NAMALWA (cell line): ENCODE measurements at places on chromosomes 3 and 15.

GRCh38 chr15:69265347-69265955 is 33.3 kb upstream of the PAQR5 start:
- peak; percentile 54 for DNase-seq

- DNase-seq = no peak
Observed at GRCh38 chr3:135349254-135349948, 554.3 kb downstream of the EPHB1 start.

DNA sequence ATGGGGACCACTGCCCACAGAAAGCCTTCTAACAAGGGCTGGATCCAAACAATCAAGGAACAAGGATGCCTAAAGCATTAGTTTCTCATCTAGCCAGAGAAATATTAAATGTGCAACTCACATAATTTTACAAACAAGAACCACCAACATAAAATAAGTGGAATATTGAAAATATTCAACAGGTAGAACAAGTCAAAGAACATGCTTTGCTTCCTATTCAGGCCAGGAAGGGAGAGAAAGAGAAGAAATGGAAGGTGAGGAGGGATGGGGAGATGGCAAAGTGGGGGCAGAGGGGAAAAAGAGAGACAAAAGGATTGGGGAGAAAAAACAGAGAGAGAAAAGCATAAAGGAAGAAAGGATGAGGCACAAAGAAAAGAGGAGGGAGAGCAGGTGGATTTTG is 63.1 kb downstream of the SLC12A8 start:
- no peak for DNase-seq

DNA sequence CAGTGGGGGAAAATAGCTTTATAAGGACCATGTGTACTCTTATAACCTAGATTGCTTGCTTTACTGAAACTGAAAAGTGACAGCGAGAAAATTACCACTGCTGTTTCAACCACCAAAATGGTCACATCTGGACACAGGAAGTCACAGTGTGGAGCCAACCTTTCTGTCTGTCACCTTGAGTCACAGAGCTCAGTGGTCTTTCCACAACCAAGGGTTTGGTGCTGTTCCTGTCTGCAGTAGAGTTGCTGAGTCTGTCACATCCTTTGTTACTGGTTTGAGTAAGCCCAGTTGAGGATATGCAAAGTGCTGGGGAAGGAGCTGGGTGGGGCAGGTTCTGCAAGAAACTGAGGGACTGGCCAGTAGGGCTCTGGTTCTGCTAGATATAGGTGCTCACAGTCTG is 139.1 kb upstream of the EIF1B start:
- no peak for DNase-seq

DNA sequence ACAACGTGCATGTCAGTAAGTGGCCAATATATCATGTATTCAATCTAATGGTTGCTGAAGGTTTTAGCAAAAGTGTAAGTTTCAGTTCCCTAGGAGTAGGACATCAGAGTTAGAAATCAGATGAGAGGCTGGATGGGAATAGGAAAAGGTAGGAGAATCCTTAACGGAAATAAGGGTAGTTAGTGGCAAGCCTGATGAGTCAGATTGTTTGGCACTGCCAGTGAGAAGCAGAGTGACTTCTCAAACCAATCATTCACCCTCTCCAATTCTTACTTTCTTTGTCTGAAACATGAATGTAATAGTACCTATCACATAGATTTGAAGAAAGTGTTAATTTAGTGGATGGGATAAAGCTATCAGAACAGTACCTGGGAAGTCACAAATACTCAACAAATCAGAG is 894.0 kb downstream of the NTRK3 start:
- DNase-seq = no peak

DNA sequence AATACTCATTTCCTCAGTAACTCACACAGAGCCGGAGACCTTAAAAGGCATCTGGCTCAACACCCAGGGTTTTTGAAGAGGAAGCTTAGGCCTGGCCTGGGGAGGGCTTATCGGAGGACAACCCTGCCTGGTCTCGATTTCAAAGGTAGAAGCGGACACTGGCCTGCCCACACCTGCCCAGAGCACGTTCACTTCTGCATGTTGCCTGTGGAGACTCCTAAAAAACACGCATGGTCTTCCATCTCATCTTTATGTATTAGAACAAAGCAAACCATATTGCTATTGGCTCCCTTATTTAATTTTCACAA is 55.5 kb upstream of the FURIN start:
- DNase-seq = no peak

- DNase-seq = peak; percentile 65
Observed at GRCh38 chr3:32733631-32734229, 48.7 kb downstream of the CNOT10 start.

DNA sequence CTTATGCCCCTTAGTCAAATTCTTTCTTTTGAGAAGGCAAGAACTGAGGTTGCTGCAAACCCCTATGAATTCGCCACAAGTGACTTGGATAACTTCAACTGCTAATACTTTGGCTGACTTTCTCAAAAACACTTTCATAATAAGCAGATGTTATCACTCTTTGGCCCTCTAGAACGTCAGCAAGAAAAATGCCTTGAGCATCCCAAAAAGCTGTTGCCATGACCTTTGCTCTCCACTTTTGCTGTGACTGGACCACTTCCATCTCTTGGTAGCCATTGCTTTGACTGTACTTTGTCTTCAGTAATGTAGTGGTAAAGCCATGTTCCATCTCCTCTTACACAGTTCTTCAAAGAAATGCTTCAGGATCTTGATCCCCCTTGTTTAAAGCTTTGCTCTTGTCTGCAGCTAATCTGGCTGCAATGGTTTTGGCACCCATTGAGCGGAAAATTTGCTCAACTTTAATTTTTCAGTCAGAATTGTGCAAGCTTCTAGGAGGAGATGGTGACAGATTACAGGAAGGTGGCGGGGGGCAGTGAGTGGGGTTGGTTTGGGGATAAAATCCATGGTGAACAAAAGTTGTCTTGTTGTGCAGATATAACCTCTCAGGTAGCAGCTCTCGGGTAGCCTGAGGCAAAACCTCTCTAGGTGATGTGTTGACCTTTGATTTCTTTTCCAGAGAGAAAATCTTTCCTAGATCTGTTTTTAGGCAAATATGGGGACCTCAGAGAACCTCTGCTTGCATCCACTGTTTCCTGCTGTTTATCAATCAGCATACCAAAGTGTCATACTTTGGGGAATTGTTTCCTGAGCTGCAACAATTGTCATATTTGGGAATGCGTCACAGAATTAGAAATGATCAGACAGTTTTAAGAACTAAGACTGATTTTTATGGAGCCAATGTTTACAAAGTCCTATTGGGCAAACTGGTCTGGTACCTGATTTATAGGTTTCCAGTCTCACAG is 83.6 kb downstream of the CCR1 start:
- DNase-seq = no peak

- DNase-seq = no peak
Observed at GRCh38 chr15:51861557-51862359, 32.3 kb downstream of the TMOD3 start.

DNA sequence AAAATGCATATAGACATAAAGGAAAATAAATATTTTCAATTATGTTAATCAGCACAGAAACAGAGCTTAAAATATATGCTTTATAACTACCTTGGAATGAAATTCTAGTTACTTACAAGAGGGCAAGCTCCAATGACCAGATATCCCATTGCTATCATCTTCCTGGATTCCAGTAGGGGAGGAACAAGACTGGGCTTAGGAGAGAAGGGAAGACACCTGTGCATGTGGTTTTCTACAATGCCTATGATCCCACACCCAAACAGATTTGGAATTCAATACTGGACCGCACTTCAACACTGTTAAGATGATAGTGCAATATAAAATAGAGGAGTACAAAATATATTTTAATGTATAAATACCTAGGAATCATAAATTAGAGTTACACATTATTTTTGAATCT is 79.6 kb downstream of the ARPP21 start:
- DNase-seq = no peak

DNA sequence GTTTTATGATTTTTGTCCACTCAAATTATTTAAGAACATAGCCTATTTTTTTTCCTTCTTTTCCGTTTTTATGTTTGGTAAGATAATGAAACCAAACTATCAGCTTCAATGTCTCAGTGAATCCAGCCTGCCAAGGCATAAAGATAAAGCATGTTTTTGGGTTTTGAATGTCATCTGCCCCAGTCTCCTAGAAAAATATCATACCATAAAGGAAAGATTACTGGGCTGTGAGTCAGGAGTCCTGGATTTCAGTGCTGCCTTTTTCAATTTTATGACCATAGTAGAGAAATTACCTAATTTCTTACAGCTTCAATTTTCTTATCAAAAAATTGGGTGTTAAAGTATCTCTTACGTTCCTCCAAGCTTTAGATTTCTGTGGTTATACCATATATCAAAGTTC is 87.5 kb downstream of the GAP43 start:
- no peak for DNase-seq

DNA sequence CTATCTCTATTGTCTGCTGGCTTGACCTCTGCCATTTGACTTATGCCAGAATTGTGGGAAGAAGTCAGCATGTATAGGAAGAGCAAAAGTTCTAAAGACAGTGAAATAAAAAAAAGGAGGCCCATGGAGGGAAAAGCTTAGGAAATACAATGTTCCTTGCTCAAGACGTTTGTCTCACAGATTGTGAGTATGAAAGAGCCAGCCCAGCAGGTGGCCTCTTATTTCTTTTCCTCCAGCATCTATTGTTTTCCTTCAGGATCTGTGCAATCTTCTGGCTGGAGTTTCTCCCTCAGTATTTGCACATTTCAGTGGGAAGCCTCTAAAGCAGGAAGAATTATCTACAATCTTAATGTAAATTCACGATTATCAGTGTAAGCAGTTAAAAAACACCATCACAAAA is 43.7 kb downstream of the ZDHHC3 start:
- no peak for DNase-seq

- no peak for DNase-seq
Observed at GRCh38 chr3:147409143-147410115, at the start of gene ZIC1. Gene ZIC1 (plus strand): TSS chr3:147409365. CDS start chr3:147410113, 748 bp downstream.

DNA sequence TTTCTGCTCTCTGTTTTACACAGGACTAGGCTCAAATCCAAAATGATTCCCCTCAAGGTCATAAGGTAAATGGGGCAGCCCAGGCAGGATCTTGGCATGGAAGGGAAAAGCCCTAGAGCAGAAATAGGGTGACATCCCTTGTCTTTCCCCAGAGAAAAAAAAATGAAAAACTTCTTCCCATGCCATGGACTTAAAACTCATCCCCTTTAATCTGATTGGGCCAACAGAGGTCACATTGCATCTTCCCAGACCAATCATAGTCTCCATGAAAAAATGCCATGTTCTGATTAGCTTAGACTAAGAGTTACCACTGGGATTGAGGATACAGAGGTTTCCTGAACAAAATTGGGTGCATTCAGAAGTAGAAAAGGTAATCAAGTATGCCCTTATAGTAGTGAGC is 241.3 kb upstream of the LRTM1 start:
- DNase-seq = no peak

DNA sequence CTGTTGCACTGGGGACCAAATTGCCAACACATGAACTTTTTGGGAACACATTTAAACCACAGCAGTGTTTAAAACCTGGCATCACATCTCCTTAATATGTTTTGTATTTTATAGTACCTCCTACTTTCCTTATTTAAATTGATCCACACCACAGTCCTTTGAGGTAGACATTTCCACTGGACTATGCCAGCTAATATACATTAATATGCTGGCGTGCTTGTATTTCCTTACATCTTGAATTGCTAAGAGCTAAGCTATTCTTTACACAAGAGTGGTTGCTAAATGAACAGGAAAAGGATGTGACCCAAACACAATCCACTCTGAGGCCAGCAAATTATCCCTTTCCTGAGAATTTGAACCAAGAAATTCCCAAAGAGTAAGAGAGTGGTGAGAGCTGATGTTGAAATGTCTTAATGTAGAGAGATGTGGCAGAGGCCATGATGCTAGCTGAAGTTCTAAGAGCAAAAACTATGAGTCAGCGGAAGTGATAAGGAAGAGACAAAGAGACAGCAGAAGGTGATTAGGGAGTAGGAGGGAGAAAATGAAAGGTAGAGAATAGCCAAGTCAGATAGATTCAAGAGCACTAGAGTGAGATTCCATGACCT is 131.2 kb downstream of the CD47 start:
- DNase-seq = no peak

GRCh38 chr3:177482048-177482691 is 284.9 kb upstream of the TBL1XR1 start:
- no peak for DNase-seq

DNA sequence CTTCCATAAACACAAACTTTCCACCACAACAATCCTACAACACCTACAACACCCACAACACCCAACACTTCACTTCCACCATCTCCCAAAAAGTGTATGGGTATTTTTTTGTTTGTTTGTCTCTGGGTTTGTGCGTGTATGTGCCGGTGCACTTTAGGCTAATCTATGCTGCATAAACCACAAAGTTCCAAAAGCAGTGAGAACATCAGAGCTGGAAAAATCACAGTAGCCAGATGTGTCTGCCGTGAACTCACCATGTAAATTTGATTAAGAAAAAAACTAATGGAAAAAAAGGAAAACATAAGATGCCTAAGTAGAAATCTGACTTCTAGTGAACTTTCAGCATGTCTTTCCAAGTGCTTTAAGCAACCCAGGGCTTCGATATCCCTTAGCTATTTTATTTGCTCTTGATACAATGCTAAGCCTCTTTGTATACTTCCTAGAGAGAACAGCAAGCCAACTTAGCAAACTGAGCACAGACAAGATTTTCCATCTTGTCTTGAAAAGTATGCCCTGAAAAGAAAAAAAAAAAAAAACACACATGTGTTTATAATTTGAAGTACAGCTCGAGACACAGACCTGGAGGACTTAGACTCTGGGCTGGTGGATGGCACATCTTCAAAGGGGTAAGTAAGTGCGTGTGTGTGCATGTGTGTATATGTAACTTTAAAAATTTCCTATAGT is 91.4 kb downstream of the WWTR1 start:
- no peak for DNase-seq

DNA sequence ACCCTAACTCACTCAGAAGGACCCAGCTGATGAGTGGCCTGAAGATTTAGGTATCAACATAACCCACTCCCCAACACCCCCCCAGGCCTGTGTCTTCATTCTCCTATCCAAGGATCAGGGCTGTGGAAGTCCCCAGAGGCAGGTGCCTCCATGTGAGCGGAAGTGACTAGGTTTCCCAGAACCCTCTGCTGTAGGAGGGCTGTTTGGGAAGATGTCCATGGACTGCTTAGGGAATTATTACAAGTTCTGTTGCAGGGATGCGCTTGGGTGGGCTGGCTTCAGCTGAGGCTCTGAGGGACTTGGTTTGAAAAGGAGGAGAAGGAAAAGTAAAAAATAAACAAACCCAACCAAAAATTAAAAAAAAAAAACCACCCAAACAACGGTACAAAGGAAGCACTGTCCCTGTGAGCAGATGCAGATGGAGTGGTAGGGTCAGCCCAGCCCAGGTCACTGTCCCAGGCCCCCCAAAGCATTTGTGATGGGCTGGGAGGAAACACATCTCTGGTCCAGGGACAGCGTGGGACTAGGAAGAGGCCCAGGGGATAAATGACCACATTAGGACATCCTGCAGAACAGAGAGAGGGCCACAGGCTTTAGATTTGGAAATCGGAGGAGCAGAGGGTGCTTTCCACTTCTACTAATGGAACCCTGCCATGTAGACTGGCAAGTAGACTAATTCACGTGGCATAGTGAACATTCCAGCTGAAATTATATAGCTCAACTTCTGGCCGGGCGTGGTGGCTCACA is 12.2 kb upstream of the APOD start:
- DNase-seq = no peak

DNA sequence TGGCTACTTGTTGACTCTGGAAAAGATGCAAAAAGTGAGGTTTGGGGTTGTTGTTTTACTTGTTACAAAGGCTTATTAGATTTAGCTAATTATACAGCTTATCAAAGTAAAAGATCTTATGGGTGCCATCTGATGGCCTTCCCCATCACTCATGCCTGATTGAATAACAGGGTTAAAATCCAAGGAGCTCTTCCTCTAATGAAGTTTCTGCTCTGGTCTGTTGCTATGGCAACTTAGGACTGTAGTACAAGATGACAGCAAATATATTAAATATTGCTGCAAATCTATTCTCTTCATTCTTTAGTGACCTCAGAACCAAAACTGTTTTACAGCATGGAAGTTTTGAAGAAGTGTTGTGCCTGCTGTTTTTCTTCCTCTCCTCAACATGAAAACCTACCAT is 45.6 kb upstream of the SRGAP3 start:
- no peak for DNase-seq
